Inflammatory macrophage (primary cell): ENCODE measurements at places on chromosomes 3 and 15.

DNA sequence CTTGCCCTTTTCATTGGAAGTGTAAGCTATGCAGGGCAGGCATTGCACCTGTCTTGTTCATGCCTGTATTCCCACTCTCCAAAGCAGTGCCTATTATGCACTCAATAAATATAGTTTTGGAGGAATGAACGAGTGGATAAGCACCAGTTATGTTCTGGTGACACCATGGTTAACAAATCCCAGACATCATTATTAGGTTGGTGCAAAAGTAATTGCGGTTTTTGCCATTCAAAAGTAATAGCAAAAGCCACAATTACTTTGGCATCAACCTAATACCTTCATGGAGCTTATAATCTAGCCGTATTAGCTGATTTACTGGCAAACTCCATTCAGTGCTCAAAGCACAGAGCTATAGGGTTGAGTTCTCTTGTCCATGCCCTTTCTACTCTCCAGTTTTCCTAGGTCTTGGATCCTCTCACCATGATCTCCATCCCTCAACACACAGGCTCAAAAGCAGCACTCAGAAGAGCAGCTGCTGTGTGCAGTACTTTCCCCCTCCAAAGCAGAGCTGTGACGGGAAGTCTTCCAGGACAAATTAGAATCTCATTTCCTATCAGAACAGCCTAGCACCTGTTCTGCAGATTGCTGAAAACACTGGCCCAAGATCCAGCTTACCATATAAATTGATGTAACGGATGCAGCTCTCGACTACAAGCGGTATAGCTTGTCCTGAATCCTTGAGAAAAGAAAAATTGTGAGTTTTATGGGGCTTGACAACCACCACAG lies 63.2 kb upstream of the RAD18 start:
- DNase-seq = no peak

DNA sequence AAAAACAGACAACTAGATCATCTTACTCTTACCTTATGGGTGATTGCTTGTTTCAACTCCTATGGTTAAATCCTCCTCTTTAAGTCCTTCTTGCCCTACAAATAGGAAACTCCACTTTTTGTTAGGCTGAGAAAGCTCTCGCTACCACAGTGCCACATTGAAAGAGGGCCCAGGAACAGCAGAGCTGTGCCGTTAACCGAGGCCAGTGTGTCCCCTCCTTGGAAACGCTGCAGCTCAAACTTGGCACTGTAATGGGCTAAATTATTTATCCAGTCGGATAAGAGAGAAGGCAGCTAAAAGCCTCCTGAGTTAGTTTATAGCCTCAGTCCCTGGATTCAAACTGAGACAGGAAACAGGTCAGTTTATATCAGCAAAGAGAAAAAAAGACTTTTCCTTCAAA lies 46.1 kb downstream of the KBTBD12 start:
- DNase-seq = no peak

DNA sequence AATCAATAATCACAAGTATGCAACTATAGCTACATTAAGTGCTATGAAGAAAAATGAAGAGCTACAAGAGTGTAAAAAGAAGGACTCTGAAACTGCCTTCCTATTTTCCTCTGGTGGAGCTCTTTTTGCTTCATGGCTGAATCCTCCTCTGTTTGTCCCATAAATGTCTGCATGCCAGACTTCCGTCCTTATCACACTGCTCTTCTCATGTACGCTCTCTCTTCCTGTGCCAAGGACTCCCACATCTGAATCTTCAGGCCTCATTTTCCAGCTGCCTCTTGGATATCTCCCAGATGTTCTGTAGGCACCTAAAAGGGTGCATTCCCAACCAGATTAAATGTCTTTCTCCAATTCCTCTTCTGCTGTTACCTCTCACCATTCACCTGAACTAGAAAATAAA lies 123.7 kb downstream of the MECOM start:
- no peak for DNase-seq

- DNase-seq = peak; percentile 36
Observed at GRCh38 chr3:105385819-105386508, 19.3 kb downstream of the ALCAM start.

DNA sequence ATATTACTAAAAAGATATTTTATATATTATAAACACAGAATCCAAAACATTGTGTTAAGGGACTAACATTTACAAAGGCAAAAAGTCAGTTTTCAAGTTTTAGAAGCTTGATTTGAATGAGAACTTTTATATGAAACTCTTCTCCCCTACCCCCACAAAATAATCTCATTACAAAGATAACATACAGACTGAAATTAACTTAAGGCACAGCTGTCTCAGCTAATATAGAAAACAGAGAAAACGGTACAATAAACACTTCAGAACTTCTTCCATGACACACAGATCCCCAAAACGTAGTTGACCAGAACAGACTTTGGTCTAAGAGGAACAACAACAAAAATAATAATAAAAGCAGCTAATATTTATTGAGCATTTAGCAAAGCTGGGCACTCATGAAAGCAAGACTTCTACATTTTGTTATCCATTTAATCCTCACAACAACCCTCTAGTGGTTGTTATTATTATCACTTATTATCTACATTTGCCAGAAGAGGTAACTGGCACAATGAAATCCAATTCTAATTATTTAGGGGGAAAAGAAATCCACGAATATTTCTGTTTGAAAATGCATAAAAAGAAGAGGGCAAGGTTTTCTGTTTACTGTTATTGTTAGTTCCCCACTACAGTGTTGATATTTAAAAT lies 68.1 kb downstream of the PFN2 start:
- DNase-seq = no peak

GRCh38 chr15:78906316-78906620 lies 33.6 kb downstream of the MORF4L1 start:
- DNase-seq = no peak

DNA sequence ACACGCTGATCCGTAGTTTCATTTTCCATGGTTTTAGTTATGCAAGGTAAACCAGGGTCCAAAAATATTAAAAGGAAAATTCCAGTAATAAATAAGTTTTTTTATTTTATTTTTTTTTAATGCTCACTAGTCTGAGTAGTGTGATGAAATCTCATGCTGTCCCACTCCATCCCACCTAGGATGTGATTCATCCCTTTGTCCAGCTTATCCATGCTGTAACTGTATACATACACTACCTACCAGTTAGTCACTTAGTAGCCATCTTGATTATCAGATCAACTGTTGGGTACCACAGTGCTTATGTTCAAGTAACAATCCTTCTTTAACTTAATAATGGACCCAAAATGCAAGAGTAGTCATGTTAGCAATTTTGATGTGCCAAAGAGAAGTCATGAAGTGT lies 75.2 kb downstream of the ESYT3 start:
- no peak for DNase-seq

DNA sequence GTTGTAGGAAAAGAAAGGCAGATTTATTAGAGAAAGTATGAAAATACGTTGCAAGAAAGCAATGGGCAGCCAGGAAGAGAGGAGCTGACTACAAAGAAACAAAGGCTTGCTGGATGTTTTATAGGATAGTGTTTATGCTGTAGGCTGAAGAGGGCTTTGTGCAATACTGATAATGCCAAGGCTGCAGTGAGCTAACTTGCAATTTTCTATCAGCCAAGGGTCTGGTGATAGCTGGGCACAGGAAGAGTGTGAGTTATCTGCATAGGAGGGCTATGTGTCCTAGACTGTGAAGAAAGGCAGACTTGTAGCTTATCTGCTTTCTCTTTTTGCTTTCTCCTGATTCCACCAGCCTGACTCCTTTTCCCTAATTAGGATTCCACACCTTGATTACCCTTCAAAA lies 51.3 kb upstream of the OSBPL11 start:
- no peak for DNase-seq

- no peak for DNase-seq
Observed at GRCh38 chr3:44301746-44302145, 36.8 kb upstream of the TCAIM start.
